ENCODE measurements at places on chromosomes 5 and 9.
A peak's percentile ranks its signal among the peaks of the same experiment; 100 is the strongest.

GRCh38 chr5:180515294-180515693 is 21.1 kb downstream of the CNOT6 start:
- DNase-seq: no peak

DNA sequence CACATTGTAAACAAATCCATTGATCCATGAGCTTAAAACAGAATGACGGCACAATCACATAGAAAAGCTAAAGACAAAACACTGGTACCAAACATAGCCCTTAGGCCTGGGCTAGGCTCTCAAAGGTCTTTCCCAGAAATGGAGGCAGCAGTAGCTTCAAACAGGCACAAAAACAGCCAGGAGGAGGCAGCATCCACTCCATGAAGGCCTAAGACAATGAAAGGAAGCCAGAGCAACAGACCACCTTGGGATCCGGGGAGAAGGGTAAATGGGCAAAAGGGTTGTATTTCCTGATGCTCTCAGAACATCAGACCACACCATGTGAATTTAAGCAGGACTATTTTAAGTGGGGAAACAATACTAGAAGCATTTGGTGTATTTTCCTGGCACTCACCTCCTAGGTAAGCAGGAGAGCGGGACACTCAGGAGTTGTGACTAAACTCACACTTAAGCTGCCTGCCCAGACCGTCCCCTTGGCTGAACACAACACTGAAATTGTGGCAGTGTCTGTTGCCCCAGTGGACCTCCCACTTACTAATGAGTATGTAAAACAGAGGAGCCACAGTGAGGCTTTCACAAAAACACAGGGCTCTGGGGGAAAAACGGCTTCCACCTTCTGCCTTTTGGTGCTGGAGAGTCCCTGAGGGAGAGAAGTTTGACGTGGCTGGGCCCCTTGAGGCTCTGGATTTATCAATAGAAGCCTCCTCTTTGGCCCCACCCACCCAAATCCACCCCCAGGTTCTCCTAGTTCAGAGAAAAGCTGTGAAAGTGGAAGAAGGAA is 11.9 kb downstream of the GNPDA1 start:
- DNase-seq: peak; percentile 32

DNA sequence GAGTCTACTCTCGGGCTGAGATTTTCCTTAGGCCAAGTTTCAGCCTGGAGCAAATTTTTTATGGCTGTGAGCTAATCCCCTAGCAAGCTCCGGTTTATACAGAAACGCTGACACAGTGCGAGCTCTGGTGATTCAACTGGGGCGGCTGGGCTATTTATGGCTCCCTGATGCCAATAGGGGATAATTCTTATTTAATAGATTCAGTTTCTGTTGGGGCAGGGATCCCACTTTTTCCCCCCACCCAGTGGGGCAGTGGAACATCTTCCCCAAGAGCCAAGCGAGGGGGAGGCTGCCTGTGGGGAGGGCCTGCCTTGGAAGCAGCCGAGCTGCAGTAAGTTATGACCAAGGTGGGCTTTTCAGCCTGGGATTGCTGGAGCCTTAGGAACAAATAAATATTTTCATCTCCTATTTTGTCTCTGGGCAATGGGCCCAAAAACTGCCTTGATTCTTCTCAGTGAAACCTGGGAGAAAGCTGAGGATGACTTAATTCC is 129.1 kb downstream of the MACROH2A1 start:
- DNase-seq: peak; percentile 58

- no peak for DNase-seq
Observed at GRCh38 chr5:78116167-78116566, 178.3 kb downstream of the AP3B1 start.

DNA sequence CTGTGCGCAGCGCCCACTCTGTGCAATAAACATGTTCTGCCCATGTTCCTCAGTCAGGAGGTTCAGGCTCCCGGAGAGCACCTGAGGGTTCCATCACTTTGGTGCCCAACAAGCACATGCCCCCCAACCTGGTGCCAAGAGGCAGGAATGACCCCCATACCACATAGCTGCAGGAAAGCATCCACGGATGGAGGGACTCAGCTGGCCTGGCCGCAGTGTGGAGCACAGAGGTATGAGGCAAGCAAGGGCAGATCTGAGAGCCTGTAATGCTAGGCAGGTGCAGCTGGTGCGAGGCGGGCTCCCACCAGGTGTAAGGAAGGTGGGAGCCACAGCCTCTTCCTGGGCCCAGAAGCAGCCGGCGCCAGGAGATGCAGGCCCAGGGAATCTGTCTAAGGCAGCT is 4.3 kb upstream of the MRNIP start:
- no peak for DNase-seq

DNA sequence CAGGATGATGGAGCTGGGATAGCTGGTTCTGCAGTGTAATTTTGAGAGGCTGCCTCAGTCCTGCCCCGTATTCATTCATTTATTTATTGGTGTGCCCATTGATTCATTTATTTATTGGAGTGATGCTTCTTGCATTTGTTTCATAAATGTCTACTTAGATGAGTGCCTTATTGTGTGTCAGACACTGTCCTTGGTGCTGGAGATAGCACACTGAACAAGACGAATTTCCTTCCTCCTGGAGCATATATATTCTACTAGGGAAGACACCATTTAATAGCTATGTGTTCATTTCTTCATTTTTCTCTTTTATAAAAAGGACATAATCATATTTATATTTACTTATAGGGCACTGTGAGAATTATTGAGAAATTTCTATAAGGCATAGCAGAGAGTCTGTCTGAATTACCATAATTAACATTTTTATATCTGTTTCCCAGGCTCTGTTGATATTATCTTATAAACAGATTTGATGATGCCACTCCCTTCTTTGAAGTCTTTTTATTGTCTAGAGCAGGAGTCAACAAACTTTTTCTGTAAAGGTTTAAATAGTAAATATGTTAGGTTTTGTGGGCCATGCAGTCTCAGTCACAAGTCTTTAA is 433.9 kb upstream of the ZNF608 start:
- DNase-seq: peak; percentile 11

DNA sequence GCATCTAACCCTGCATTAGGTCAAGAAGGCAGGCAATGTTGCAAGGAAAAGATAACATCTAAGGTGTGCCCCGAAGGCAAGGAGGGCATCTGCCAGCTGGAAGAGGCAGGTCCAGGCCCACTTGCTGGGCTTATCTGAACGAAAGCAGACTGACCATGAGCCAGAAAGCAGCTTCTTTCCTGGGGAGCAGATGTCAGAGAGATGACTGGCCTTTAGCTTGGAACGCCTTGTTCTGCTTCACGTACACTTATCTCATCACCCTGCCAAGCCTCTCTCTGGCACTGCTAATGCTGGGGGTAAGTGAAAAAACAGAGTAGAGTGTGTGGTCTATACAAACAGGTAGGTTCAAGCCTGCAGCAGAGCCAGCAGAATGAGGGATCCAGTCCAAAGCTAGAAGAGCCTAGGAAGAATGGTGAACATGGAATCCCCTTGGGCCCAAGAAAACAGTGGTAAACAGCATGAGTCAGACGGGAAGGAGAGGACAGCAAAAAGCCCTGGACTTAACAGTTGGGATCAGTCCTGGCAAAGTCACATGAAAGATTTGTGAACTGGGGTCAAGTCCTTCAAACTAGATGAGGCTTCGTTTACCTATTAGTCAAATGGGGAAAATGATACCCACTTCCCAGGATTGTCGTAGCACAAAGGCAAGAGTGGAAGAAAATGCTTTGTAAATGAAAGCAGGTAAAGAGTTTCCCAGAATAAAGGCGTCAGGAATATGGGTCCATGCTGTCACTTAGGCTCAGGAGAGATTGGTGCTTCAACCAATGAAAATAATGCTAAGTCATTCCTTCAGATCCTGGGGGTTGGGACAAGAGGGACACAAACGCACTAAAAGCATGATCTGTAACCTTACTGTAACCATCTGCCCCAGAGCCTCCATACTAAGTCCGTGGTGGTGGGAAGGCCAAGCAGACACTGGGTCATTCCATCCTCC is 200.9 kb downstream of the SLIT3 start:
- no peak for DNase-seq

DNA sequence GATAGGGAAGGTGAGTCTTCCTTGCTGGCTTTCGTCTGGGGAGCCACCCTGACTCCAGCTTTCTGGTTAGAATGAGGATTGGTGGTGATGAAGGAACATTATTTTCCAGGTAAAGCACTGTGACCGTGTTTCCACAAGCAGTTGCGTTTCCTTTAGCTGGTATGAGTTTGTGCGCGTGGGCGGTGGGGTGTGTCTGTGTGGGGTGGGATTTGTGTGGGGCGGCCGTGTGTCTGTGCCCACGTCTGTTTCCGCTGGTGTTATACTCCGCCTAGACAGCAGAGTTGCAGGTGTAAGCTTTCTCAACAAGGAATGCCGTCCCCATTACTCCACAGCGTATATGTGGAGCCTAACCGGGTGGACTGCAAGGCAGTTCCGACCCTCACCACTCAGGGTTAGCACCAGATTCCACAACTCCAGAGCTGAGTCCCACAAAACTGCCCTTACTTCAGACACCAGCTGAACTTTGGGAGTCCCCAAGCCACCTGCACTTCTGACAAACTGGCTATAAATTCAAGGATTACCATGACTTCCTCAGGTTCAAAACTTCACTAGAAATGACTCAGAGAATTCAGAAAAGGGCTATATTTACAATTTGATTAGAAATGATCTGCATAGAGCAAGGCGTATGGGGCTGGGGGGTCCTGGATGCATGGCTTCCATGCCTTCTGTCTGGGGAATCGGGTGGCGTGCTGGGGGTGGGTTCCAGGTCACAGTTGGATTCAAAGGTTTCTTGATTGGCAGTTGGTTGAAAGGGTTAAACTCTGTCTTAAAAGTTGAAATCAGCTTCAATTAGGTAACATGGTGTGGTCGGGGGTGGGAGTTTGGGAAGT is 29.8 kb downstream of the PROP1 start:
- no peak for DNase-seq

- no peak for DNase-seq
Observed at GRCh38 chr5:9423571-9423970, 122.3 kb downstream of the SEMA5A start.

DNA sequence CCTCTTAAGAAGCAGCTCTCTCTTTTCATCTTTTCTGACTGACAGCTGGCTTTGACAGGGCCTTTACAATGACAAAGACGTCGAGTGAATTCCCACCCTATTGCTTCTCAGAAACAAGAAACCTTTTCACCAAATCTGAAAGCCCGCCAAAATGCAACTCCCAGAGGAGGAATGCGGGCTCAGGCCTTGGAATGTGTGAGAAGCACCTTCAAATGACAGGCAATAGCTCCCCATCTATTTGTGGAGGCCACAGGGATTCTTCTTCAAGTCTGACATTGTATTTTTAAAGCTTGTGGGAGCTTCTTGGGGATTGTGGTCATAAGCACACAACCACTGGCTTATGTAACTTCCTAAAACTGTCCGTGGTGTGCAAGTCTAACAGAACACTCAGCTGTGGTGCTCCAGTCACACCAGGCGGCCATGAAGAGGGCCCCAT is 72.7 kb downstream of the DPYSL3 start:
- no peak for DNase-seq

GRCh38 chr5:143354025-143354424 is 49.5 kb downstream of the NR3C1 start:
- no peak for DNase-seq

- DNase-seq: no peak
Observed at GRCh38 chr9:122808141-122808540, 8.2 kb downstream of the OR1K1 start.

DNA sequence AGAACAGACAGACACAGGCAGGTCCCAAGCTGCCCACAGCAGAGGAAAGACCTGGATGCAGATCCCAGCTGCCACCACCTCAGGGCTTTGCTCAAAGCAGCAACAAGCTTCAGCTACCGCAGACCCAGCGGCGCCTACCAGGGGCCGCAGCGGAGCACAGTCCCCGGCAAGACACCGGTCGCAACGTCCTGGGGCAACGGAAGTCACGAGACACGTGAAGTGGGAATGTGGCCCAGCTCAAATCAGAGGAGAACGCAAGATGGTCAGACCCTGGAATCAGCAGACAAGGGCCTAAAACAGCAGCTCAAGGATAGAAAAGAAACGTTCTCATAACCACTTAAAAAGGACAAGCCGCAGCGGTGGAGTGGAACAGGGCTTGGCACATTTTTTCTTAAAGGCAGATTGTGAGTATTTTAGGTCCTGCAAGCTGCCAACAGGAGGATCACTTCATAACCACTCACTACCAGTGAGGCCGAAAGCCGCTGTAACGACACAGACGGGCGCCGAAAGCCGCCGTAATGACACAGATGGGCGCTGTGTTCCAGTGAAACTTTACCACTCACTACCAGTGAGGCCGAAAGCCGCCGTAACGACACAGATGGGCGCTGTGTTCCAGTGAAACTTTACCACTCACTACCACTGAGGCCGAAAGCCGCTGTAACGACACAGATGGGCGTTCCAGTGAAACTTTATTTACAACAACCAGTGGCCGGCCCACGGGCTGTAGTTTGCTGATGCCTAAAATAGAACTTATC is 21.7 kb downstream of the SLC9A3 start:
- no peak for DNase-seq

DNA sequence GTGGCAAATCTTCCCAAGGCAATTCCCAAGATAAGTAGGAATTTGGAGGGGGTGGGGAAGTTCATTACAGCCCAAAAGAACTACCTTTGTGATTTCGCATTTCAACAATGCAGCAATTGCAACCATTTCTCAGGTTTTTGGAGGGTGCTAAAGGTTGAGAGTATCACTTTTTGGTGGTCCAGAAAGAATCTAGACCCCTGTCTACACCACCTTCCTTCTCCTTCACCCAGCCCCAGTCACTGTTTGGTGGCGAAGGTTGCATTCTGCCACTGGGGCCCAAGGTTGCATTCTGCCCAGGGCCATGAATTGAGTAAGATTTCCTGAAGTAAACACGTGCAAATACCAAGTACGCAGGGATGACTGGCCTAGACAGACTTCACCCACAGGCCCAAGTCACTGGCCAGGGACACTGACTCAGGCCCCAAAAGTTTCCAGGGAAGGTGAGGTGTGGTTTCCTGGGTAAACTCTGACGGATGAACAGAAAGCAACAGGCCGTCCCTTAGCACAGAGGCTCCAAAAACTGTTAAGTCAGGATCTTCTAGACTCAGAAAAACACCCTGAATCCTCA is 5.7 kb downstream of the PDE6A start:
- peak; percentile 100 for DNase-seq

- no peak for DNase-seq
Observed at GRCh38 chr9:130290291-130291181, 25.0 kb downstream of the HMCN2 start.

- peak; percentile 30 for DNase-seq
Observed at GRCh38 chr5:111394586-111394985, 117.7 kb downstream of the STARD4 start.

DNA sequence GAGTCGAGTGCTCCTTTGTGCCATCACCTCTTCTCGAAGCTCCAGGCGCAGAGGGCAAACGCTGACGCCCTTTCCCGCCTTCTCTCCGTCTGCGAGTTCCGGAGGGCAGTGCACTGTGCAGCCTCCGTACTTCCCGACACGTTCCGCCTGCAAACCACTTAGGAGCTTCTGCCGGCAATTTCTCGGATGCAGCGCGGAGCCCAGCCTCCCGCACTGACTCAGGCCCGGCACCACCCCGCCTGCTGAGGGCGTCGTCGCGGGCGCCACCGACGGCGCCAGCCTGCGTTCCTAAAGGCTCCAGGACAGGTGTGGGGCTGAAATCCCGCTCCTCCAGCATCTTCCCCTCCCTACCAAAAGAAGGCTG is 9.3 kb upstream of the TRIM36 start:
- no peak for DNase-seq

DNA sequence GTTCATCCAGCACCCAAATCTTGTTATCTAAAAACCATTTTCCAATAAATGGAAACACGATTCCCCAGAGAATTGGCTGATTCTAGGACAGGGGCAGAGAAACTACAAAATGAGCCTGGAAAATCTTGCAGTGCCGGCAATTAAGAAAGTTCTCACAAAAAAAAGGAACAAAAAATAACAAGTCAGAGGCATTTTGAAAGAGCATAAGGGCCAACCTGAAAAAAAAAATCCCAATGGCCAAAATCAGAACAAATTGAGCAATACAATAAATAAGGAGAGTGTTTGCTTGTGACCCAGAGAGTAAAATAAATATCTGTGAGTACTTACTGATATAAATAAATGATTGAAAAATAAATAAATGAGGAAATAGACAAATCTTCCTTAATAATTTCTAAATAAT is 55.1 kb upstream of the S1PR3 start:
- no peak for DNase-seq
